ENCODE measurements at places on chromosomes 5 and 9.

- DNase-seq: no peak
Measured at GRCh38 chr5:173302546-173303155, 25.6 kb downstream of the STC2 start.

GRCh38 chr5:147804334-147804733 lies 21.8 kb upstream of the JAKMIP2 start:
- DNase-seq: no peak

DNA sequence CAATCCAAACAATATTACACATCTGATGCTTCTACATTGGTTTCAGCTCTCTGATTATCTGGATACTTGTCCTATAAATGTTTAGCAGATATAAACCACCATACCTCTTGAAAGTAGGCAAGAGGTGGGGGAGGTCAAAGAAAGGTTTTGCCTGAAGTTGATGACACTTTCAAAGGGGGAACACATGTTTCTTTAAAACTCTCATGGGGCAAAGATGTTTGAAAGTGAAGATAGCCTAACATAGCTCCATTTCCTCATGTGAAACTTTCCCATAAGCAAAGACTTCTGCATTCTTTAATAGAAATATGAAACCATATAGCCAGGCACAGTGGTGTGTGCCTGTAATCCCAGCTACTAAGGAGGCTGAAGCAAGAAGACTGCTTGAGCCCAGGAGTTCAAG lies 62.1 kb downstream of the CETN3 start:
- no peak for DNase-seq

DNA sequence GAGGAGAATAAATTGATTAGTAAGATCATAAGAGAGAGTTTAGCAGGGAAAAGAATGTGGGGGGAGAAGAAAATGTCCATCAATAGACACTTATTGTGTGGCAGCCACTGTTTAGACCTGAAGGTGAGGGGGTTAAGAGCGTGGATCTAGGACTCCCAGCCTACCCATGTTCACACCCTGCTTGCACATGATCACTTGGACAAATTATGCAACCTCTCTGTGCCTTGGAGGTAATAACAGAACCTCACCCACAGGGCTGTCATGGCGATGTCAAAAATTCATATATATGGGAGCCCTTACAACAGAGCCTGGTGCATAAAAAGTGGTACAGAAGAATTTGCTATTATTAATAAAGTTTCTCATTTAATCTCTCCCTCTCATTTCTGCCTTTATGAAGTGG lies 86.0 kb upstream of the EQTN start:
- no peak for DNase-seq

DNA sequence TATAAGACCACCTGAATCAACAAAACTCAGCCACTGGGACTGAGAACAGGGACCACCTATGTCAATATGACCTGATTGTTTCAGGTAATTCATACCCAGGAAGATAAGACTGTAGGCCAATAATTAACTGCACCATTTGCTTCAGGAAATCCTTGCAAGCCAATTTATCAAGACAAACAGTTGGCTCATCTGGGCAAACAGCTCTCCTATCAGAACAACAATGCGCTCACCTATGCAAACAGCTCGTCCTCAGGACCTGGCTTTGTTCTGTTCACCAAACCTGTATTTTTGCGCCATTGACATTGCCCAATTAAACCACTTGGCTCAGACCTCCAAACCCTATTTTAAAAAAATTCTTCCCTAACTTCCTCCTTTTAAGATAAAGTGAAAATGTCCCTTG lies 92.3 kb upstream of the MARCHF11 start:
- DNase-seq: no peak

GRCh38 chr5:68504306-68504705 lies 288.8 kb downstream of the PIK3R1 start:
- no peak for DNase-seq

GRCh38 chr9:107465467-107466451 lies 23.8 kb downstream of the KLF4 start:
- peak; percentile 55 for DNase-seq

DNA sequence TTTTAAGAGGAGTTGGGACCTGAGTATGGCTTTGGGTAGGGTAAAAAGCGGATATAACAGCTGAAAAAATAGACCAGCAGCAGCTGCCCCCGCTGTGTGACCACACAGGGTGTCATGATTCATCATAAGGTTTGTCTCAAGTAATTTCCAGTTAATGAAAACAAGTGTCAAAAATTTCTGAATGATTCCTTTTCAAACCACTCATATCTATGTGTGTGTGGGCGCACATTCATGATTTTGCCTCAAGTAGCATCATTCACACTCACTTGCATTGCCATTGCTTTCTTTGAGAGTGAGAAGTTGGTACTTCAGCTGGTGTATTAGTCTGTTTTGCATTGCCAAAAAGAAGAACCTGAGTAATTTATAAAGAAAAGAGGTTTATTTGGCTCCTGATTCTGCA lies 12.1 kb upstream of the TNFAIP8 start:
- DNase-seq: peak; percentile 83

DNA sequence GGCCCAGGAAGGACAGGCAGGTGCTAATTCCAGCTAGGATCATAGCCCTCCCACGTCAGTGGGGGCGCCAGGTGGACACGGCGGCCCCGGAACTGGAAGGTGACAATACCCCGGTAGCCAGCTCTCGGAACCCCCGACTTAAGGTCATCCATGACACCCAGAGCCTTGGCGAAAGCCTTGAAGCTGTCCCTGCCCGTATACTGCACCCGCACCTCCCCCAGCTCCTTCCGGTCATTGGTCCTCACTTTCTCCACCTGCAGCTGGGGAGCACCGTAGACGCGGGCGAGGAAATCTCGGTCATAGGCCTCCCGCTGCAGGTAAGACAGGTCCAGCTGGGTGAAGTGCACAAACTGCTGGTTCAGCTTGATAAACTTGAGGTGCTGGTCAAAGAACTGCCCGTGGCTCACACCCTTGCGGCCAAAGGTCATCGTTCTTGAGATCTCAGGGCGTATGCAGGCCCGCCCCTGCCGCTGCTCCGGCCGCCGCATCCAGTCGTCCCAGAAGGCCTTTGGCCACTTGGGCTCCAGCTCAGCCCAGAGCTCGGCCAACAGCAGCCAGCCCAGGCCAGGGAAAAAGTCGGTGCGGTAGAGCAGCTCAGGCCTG lies 10.9 kb downstream of the MGAT1 start:
- DNase-seq: no peak

DNA sequence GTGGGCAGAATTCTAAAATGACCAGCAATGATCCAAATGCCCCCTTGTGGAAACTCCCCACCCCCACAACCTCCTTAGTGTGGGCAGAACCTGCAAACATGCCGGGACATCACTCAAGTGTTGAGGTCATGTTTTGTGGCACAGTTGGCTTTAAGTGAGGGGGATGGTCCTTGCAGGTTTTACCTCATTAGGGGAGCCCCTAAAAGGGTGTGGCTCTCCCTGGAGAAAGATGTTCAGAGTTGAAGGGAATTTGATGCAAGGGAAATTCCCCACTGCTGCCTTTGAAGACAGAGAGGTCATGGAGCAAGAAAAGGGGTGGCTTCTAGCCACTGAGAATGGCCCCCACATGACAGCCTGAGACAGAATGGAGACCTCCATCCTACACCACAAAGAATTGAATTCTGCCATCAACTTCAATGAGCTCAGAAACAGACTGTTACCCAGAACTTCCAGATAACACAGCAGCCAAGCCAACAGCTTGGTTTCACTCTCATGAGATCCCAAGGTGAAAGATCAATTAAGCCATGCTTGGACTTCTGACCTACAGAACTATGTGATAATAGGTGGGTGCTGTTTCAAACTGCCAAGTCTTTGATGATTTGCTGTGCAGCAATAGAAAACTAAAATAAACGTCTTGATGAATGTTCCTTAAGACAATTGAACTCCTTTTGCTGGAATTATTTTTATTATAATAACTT lies 103.4 kb downstream of the MED10 start:
- no peak for DNase-seq

DNA sequence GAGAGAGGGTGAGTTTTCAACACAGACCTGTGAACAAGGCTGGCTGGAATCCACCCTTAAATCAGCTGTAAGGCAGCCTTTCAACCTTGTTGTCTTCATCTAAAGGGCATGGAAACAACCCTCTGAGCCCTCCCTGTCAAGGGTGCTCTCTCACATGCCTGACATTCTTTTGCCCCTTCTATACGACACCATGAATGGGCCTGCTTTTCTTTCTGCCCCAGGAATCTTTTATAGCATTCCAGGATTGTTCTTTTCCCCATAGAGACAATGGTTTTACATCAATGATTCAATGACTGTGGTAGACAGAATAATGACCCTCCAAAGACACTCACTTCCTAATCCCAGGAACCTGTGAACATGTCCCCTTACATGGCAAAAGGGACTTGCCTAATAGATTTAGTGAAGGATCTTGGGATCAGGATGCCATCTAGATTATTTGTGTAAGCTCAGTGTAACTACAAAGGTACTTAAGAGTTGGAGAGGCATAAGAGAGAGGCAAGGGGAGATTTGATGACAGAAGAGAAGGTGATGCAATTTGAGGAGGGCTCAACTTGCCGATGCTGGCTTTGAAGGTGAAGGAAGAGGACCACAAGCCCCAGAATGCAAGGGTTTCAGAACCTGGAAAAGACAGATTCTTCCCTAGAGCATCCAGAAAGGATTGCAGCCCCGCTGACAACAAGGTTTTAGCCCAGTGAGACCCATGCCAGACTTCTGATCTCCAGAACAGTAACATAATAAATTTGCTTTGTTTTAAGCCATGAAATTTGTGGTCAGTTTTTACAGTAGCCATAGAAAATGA lies 29.2 kb upstream of the HMHB1 start:
- DNase-seq: no peak

DNA sequence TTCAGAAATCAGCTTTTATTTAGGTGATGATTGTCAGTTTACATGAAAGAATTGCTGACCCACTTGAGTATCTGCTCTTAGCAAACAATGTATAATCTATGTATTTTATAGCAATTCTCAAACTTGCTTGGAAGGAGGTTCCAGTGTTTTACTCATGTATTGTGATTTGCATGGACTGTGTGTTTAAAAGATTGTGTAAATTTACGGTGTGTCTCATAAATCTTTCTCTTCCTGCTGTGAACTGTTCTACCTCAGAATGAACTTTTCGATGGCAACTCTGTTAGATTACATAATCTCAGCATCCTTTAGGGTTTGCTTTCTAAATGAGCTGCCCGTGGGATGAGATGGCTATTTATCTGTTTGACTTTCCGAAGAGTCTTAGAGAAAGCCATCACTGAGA lies 122.5 kb downstream of the MEF2C start:
- no peak for DNase-seq

- no peak for DNase-seq
Measured at GRCh38 chr9:87556039-87556438, 58.4 kb downstream of the DAPK1 start.

DNA sequence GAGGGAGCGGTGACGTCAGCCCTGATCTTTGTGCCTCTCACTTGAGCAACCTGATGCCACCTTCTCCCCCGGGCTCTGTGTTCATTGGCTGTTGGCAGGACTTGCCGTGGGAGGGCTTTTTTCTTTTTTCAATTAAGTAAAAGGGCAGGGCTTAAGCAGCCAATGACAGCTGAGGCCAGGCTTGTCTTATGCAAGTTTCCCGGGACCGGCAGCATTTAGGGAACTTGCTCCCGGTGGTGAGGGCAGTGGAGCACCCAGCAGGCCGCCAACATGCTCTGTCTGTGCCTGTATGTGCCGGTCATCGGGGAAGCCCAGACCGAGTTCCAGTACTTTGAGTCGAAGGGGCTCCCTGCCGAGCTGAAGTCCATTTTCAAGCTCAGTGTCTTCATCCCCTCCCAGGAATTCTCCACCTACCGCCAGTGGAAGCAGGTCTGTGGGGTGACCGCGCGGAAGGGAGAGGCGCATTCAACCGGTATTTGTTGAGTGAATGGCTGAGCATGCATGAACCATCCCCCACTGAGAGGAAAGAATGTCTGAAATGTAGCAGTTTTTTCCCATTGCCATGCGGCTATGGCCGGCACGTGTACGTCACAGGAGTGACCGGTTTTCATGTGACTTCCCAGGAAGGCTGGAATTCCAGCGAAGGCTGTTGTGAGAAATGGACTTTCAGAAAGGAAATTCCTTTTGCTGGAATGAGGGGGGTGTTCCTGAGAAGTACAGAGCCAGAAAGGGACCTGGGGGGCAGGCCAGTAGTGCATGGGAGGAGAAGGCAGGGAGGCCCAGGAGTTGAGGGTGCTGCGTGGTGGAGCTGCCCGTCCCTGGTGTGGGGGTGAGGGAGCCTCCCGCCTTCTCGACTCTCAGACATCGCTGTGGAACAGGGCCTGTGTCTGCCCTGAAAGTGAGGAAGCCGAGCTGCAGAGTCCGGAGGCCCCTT lies 29.0 kb downstream of the PTGES2 start:
- peak; percentile 46 for DNase-seq

GRCh38 chr9:132908635-132909034 lies 29.9 kb downstream of the SPACA9 start:
- peak; percentile 5 for DNase-seq

DNA sequence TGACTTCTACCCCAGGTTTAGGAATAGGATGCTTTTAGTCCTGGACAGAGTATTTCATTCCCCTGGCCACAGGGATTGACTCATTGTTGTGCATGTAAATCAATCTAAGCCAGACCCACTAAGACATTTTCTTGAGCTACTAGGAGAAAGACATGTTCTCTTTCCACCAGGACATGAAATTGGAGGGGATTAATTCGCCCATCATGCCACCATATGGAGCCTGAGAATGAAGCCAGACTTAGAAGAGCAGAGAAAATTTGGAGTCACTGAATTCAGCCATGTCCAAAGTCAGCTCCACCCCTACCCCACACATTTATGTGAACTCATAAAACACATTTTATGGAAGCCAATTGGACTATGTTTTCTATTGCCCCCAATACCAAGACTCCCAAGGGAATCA lies 322.5 kb downstream of the NFIB start:
- DNase-seq: no peak

- no peak for DNase-seq
Measured at GRCh38 chr5:39854771-39855410, 430.1 kb upstream of the DAB2 start.

GRCh38 chr5:27388755-27389154 lies 350.4 kb upstream of the CDH9 start:
- DNase-seq: no peak

- no peak for DNase-seq
Measured at GRCh38 chr9:34512131-34513078, 10.4 kb downstream of the ENHO start.

DNA sequence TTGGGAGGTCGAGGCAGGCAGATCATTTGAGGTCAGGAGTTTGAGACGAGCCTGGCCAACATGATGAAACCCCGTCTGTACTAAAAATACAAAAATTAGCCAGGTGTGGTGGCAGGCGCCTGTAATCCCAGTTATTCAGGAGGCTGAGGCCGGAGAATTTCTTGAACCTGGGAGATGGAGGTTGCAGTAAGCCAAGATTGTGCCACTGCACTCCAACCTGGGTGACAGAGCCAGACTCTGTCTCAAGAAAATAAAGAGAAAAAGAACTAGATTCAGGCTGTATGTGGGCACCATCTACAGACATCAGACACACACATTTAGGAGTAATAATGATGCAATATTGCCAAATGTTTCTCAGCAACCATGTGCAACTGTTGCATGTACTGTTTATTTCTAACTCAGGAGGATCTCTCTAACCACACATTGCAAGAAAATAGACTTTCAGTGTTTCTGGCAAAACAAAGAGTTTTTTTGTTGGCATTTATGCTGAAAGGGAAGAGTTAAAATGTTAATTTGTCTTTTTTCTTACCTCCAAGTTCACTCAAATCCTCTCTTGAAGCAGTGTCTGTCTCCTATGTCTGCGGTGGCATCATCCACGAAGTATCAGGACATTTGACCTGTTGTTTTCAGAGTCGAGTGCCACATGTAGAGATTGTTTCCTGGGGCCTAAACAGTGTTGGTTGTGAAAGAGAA lies 5.1 kb upstream of the ORM1 start:
- peak; percentile 27 for DNase-seq

- peak; percentile 65 for DNase-seq
Measured at GRCh38 chr9:100011062-100011681, 87.6 kb downstream of the ERP44 start.

GRCh38 chr9:90774682-90775081 lies 26.9 kb upstream of the SYK start:
- no peak for DNase-seq
